ENCODE measurements at places on chromosomes 4 and X. TPM values are rescaled to one million over a fixed set of nuclear protein-coding genes. Genes with fewer than 3 reads are reported as not detected.

Gene AWAT2
- total RNA-seq, result 0.13 TPM

Gene SAGE1
- total RNA-seq, result not detected

Gene SHROOM3
- total RNA-seq, result 7.0 TPM

Gene SRPX
- total RNA-seq, result 65.0 TPM

Gene BEX3
- total RNA-seq, result 344 TPM

Gene MAGED4
- total RNA-seq, result 2.0 TPM

Gene SRPK3
- 0.56 TPM for total RNA-seq

Gene CT45A3
- total RNA-seq, result not detected

Gene SPRY1
- total RNA-seq, result 32.2 TPM

Gene SSX2
- total RNA-seq, result not detected

Gene TMEM131L
- 9.3 TPM for total RNA-seq

Gene ZMAT1
- total RNA-seq, result 1.7 TPM

Gene CENPVL1
- not detected for total RNA-seq

Gene LAS1L
- total RNA-seq, result 26.4 TPM

Gene PDGFRA
- total RNA-seq, result 742 TPM

Gene SMIM10L2A
- 0.12 TPM for total RNA-seq

Gene RAB33A
- 0.53 TPM for total RNA-seq

Gene CACNA1F
- total RNA-seq, result not detected

Gene BMX
- 4.6 TPM for total RNA-seq

Gene POU4F2
- total RNA-seq, result not detected

Gene MAGED4B
- total RNA-seq, result 3.5 TPM

Data from aortic smooth muscle cell (primary cell).